Cerebellum (tissue), 4 donors: ENCODE measurements at places on chromosomes 2 and 18. TPM values are rescaled to one million over a fixed set of nuclear protein-coding genes. Genes with fewer than 3 reads are reported as not detected.

DNA sequence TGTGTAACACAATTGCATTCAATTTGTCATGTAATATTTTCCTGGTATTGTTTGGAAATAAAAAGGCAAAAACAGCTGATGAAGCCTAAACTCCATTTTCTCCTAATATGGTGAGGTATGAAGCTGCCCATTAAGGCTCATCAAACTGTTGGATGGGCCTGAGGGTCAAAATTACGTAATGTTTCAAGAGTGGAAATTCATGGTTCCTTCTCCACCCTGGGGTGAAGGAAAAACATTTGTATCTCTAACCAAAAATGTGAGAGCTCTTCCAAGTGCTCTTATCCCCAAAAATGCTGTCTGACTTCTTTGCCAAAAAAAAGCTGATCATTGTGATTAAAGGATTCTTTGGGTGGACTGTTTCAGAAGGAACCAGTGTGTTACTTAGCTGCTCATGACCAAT is 91.8 kb downstream of the ARHGAP28 start:
- no peak for DNase-seq

PLCL1 gene
- total RNA-seq = 13.0 TPM

DNA sequence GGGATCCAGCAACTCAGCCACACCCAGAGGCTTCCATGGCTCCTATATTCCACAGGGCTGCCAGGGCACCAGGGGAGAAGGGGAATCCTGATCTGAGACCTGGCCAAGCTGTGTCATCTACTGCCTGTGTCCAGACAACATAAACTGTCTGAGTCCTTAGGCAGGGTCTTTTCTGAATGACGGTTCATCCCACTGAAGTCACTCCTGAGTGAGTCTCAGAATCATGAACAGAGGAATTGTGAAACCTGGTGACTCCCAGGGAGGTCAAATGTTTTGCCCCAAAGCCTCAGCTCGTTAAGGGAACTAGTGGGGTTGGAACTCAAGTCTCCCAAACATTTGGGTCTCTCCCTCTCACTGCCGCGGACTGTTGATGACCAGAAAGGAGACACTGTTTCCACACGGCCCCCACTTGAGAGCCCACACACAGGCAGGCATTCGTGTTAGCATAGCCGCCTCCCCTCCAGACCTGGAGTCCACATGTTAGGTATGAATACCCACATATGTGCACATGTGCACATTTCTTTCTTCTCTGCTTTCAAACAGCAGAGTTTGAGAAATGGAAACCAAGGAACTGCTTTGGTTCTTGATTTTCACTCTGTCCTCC is 125.0 kb upstream of the MSH6 start:
- no peak for DNase-seq

DNA sequence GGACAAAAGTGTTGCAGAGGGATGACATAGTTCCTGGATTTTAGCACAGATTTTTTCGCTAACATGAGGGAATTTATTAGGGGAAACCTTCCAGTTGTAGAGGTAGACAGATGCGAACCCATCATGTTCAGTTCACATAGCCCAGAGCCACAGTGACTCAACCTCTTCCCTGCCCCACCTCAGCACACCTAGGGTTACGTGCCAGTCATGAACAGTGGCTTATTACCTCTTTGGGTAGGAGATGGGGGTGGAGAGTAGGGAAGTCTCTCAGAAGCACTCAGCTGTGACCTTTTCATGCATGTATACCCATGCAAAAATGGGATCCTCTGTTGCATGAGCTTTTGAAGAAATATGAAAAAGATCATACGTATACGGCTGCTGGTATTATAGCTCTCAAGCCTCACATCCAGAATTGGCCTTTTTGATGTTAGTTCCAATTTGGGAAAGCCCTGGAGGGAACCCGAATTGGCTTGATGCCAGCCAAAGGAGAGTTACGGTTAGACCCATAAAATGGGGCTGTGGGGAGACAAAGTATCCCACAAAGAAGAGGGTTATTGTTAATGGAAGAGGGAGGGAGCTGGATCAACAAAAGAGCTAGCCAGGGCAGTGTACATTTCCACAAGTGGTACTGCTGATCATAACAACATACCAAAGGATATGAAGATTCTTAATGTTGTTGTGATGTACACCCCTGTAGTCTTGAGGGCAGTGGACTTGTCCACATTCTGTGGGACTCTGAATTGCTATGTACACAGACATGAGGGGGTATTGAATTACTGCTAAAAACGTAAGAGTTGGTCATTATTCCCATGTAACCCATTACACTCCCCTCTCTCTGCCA is 4.9 kb downstream of the TANC1 start:
- DNase-seq = no peak

DNA sequence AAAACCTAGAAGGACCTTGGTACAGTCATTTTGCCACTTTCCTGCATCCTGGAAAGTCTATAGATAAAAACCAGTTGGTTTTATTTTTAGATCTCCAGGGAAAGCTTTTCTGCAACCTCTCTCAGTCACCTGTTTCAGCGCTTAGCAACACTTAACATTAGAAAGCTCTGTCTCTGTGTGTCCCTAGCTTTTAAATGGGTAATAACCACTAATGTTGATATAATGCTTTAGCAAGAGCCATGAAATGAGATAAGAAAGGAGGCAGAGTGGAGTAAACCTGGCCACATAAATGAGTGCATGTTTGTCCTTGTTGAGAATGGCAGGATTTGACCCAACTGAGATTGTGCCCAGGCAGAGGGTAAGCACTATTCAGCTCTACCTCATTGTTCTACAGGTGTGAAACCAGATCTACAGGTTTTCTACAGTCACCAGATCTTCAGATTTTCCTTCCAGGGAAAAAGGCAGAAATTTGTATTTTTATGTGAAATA is 44.8 kb downstream of the MARCHF4 start:
- no peak for DNase-seq

LOXHD1 gene
- total RNA-seq = 0.18 TPM
